ENCODE measurements at places on chromosomes 3 and 15.

- no peak for DNase-seq
Observed at GRCh38 chr3:60192297-60193114, 1058.7 kb downstream of the FHIT start.

DNA sequence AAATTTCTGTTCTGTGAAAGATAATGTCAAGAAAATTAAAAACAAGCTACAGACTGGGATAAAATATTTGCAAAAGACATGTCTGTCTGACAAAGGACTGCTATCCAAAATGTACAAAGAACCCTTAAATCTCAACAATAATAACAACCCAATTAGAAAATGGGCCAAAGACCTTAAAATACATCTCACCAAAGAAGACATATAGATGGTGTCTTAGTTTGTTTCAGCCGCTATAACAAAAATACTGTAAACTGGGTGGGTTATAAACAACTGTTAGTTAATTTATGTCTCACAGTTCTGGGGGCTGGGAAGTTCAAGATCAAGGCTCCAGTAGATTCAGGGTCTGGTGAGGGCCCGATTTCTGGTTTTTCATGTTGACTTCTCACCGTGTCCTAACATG lies 106.2 kb upstream of the AGTR1 start:
- no peak for DNase-seq

DNA sequence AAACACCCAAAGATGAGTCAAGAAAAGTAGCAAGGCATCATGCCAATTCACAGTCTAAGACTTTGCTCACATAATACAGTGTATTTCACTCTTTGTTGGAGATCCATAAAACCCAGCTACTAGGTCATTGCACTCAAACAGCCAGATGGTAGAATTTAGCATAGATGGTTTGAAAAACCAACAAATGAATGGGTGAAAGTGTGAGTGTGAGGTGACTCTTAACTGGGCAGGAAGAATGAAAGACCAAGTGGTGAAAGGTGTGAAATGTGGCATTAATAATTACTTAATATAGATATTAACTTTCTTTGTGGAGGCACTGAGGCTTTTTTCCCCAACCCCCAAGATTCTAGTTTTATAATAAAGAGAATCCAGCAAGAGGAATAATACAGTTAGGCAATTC lies 159.5 kb downstream of the SQOR start:
- no peak for DNase-seq

GRCh38 chr3:16923112-16923511 lies 38.4 kb downstream of the PLCL2 start:
- no peak for DNase-seq

- peak; percentile 17 for DNase-seq
Observed at GRCh38 chr3:153621953-153622352, 459.9 kb downstream of the RAP2B start.

GRCh38 chr3:178487752-178488151 lies 48.5 kb upstream of the KCNMB2 start:
- DNase-seq = no peak

GRCh38 chr3:13487403-13487802 lies 7.3 kb downstream of the HDAC11 start:
- no peak for DNase-seq

GRCh38 chr3:50155491-50155878 lies 361 bp downstream of the SEMA3F start:
- no peak for DNase-seq

DNA sequence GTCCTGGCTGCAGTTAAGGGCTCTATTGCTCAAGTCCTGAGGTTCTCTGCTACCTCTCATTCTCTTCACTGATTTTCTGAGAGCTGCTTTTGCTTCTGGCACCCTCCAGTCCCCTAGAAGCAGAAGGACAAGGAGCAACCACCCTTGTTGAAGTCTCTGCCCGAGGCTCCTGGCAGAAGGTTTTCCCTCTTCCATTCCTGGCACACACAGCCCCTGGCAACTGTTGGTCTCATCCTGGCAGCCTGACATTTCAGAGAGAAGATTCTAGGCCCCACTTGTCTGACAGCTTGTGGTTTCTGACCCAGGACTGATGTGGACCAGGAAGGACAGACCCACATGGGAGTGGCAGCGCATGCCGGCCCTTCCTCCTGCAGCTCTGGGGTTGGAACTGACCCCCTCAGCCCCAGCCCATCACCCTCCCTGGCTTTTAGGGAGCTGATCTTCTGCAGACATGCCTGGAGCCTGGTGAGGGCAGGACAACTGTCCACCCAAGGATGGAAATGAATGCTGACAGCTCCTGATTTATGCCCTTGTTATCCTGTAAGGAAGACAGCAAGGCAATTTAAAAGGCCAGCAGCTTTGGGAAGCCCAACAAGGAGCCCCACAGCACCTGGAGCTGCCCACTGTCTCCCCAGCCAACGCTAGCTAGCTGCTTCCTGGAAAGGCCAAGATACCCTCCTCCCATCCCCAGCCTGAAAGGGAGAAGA lies 13.0 kb upstream of the NTRK3 start:
- no peak for DNase-seq

DNA sequence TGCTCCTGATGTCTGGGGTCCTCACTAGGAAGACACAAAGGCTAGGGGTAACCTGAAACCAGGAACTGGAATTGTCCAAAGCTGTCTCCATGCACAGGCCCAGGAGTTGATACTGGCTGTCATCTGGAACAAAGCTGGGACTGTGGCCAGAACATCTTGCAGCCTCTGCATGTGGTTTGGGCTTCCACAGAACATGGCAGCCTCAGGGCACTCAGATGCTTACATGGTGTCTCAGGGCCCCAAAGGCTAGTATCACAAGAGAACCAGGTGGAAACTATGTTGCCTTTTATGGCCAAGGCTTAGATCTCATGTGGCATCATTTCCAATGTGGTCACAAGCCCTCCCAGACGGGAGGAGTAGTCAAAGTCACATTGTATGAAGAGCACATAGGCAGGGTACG lies 335.2 kb upstream of the TRIM42 start:
- DNase-seq = peak; percentile 60

DNA sequence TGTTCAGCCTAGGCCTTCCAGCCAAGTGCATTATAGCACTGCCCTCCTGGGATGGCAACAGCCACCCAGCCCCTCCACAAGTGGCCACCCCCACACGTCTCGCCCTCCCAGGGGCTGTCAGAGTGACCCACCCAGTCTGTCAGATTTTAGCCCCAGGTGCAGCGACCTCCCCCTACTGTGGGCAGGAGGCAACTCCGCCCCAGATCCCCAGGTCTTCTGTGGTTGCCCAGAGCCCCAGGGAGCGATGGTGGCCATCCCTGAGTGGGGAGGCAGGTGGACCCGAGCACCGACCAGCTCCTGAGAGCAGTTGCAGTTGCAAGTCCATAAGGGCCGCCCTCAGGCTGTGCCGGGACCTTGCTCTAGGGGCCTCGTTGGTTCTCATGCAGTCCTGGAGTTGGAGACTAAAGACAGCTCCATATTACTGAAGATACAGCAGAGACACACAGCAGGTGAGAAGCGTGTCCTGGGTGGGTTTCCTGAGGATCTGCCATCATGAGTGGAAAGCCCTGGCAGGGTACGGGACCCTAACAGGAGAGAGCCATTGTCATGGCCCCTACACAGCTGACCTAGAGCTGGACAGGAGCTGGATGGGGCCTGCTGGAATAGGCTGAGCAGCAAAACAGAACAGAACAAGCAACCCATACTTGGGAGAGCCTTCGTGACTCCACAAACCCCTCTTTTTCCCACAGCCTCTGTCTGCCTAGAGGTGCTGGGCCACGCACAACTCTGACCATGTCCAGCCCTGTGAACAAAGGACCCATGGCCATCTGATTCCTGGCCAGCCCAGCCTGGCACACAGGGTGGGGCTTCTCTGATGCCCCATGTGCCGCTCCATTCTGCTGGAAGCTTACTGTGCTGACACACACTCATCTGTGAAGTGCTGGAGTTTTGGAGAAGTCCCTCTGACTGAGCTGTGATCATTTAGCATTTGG lies 110.3 kb upstream of the ALDH1A3 start:
- no peak for DNase-seq

GRCh38 chr15:65916041-65916663 lies 46.9 kb downstream of the RAB11A start:
- no peak for DNase-seq

DNA sequence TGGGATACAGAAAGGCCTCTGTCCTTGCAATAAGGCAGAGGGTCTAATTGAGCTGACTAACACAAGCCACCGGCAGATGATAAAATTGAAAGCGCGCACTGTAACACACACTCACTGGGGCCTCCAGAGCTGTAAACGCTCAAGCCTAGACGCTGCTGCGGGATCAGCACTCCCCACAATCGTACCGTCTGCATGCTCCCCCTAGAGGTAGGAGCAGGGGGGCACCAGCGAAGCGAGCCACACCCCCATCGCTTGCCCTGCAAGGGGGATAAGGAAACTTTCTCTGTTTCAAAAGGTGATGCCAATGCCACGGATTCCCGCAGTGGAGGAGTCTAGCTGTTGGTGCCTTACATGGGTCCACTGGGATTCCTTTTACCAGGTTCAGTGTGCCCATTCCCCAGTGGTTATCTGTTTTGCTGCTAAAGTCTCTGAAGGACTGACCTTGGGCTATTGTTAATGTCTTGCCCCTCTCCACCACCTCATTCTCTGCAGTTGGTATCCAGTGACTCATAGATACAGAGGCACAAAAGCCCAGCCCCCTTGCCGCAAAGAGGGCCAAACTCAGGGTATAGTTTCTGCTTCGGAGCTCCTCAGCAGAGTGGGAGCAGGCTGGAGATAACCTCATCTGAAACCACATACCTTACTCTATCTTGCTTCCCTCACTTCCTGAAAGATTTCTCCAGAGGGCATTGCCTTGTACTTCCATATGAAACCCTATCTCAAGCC lies 139.3 kb upstream of the KBTBD8 start:
- no peak for DNase-seq

GRCh38 chr15:64146520-64146884 lies 5.0 kb upstream of the SNX22 start:
- no peak for DNase-seq

GRCh38 chr15:99452728-99453636 lies 112.8 kb upstream of the MEF2A start:
- DNase-seq = no peak

DNA sequence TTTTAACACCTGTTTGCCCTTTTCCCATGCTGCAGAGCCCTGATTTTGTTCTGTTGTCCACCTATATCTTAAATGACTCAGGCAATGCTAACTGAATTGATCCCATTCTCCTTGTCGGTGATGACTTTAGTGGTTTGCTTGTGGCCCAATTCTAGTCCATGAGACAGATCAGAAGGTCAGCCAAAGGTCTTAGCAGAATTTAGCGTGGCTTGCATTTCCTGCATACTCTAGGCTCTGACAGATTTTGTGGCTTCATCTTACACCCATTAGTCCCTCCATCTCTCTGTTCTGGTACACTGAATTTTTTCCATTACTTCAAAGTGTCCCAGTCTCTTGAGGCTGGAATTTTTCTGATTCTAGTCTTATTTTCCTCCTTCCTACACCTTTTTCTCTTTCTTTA lies 161.9 kb downstream of the STAC start:
- DNase-seq = no peak

DNA sequence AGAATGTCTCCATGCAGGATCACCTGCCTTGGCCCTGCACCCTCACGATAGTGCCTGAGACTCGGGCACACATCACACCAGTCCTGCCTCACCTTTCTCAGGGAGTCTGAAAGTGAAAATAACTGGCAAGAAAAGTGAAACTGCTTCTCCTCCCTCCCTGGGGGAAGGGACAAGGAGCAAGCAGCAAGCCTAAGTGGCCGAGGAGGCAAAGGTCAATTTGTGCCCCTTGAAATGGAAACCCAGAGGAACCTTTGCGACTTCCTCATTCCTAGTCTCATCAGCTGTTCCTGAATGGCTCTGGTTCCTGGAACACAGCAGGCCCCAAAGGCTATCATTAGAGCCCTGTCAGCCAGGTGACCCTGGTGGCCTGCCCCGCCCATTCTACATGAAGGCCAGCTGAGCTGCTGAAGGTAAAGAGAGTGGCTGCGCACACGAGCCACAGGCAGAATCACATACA lies 28.0 kb upstream of the SLCO2A1 start:
- DNase-seq = no peak

GRCh38 chr3:45425237-45425933 lies 37.0 kb downstream of the LARS2 start:
- DNase-seq = no peak

GRCh38 chr3:9686050-9686550 lies 17.5 kb upstream of the CPNE9 start:
- no peak for DNase-seq

- no peak for DNase-seq
Observed at GRCh38 chr3:43260412-43260811, 25.9 kb upstream of the SNRK start.

- DNase-seq = no peak
Observed at GRCh38 chr15:62945760-62946159, 96.8 kb upstream of the TPM1 start.

- DNase-seq = no peak
Observed at GRCh38 chr15:33148129-33148751, 46.3 kb downstream of the FMN1 start.

- peak; percentile 78 for DNase-seq
Observed at GRCh38 chr3:30752970-30753369, 141.5 kb downstream of the GADL1 start.

DNA sequence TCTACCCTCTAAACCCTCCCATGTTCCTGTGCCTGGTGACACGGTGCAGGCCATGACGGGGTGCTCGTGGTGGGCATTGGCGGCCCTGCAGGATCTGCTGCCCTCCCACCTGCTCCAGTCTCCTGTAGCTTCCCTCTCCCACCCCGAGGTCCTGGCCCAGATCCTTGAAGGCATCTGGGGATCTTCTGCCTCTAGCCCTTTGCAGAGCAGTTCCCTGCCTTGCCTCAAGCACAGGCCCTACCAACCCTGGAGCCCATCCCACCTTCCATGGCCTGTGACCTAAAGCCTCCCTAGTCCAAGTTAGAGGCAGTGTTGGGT lies 27.5 kb upstream of the SEC13 start:
- no peak for DNase-seq

- no peak for DNase-seq
Observed at GRCh38 chr3:179151474-179151873, 3.3 kb downstream of the PIK3CA start.

DNA sequence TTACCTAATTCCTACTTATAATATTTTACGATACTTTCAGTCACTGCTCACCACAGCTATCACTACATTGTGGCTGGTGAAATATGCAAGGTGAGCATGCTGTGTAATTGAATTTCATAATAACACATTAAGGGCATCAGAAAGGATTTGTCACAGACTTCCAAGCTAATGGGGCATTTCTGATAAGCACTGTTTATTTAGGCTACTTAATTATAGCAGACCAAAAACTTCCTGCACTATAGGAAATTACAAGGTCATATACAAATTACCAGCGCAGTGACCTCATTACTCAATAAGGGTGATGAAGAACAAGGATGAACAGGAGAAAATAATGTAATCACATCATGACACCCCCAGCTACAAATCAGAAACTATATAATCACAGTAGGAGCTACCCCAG lies 88.6 kb upstream of the FAM3D start:
- DNase-seq = no peak

- DNase-seq = no peak
Observed at GRCh38 chr15:61115241-61115640, 113.9 kb downstream of the RORA start.

- DNase-seq = peak; percentile 41
Observed at GRCh38 chr15:40439960-40440742, 602 bp upstream of the BAHD1 start.

DNA sequence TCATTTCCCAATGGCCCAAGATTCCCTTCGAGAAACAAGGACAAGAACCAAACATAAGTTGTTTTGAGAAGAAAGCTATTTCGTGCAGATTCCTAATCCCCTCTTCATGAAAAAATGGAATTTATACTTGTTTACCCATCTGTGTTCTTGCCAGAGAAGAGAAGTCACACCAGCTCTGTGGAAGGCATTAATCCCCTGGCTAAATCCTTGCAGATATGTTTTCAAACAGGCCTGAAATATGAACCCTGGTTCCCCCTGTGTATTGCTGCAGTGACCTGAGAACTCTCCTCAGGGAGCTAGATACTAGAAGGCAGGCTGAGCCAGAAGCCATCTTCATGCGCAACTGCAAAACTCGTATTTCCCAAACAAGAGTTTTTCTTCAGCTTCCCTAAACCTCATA lies 337.7 kb downstream of the NEK10 start:
- no peak for DNase-seq

All from mammary epithelial cell (primary cell).